ENCODE measurements at places on chromosomes 11 and 22.

DNA sequence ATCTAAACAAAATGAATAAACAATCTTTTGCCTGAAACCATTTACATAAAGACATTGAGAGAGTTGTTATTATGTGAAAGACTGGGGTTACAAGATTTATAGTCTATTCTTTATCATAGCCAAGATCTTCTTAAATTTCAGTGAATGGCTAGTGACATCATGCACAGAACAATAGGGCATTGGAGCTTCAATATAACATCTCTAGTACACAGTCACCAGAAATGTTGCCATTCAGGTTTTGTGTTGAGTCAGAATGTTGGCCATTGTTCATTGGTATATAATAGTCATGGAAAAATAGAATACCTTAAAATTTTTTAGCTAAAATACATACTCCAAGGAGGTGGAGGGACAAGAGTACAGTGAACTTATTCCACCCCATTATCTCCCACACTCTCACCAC is 44.3 kb downstream of the SLC5A12 start:
- DNase-seq: no peak

- DNase-seq: peak; percentile 98
Measured at GRCh38 chr11:97722065-97722464, 1298.7 kb upstream of the CNTN5 start.

DNA sequence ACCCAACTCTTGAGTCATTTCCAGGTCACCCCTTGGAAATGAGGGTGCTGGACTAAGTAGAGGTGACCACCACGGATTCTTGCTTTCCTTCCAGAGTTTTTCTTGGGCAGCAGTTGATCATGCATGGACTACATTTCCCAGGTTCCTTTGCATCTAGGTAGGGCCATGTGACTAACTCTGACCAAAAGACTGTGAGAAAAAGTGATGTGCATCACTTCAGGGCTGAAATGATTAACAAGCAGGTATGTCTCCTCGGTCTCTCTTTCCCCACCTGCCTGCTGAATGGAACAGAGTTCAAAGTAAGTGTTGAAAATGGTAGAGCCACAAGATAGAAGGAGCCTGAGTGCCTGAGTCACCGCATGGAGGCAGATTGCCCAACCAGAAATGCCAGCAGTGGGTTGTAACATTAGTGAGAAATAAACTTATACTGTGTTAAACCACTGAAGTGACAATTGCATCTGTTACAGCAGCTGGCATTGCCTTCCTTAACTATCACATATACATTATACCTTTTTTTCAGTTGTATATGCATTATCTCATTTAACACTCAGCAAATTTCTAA is 113.5 kb downstream of the MN1 start:
- no peak for DNase-seq

GRCh38 chr11:12066799-12067508 is 43.4 kb upstream of the MICAL2 start:
- DNase-seq: peak; percentile 66

GRCh38 chr22:20562607-20563465 is 55.4 kb downstream of the MED15 start:
- DNase-seq: no peak
